Aorta (tissue), 5 donors: ENCODE measurements at places on chromosomes 5 and 9. TPM values are rescaled to one million over a fixed set of nuclear protein-coding genes. Genes with fewer than 3 reads are reported as not detected.

DNA sequence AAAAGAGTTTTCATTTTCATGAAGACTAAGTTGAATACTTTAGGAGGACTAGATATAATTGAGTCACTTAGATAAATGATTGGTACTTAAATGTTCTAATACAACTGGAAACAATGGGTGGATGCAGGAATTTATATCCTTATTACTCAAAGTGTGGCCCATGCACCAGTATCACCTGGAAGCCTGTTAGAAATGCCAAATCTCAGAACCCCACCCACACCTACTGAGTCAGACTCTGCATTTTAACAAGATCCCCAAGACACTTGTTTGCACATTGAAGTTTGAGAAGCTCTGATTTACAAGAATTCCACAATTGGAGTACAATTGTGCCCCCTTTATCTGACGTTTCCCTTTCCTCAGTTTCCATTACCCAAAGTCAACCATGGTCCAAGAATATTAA is 239.0 kb downstream of the AUH start:
- DNase-seq, result no peak

GRCh38 chr9:101047848-101048397 is 19.4 kb downstream of the PLPPR1 start:
- DNase-seq, result no peak

The FOXD4L5 gene
- total RNA-seq, result 0.45 TPM

The IL9 gene
- total RNA-seq, result not detected

The CDX1 gene
- total RNA-seq, result not detected

The AIF1L gene
- 38.1 TPM for total RNA-seq

GRCh38 chr9:131690462-131690861 is 49.4 kb downstream of the RAPGEF1 start:
- no peak for DNase-seq

The FOXD4L6 gene
- not detected for total RNA-seq

The BHMT2 gene
- total RNA-seq, result 16.3 TPM

The PCDHGB7 gene
- 24.7 TPM for total RNA-seq

DNA sequence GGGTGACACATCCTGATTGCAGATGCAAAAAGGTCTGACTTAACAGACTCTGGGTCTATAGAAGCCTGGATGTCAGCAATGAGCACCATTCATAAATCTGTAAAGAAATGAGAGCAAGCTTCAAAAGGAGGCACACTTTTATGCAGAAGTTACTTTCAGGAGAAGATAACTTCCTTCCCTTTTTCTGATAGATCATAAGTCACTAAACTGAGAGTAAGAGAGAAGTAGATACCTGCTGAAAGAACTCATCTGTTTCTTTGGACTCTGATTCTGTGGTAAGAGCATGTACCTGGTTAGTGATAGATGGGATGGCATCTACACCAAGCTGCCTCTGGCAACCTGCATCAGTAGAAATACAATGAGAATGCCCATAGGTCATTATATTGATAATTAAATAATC is 525.6 kb downstream of the CETN3 start:
- no peak for DNase-seq

GRCh38 chr5:142779163-142779840 is 9.1 kb downstream of the ARHGAP26 start:
- DNase-seq, result no peak

- peak; percentile 50 for DNase-seq
Observed at GRCh38 chr5:93580927-93581445, at the start of gene NR2F1-AS1. Gene NR2F1-AS1, minus strand, starts transcription at chr5:93581219.

The ZNF300 gene
- 6.0 TPM for total RNA-seq

DNA sequence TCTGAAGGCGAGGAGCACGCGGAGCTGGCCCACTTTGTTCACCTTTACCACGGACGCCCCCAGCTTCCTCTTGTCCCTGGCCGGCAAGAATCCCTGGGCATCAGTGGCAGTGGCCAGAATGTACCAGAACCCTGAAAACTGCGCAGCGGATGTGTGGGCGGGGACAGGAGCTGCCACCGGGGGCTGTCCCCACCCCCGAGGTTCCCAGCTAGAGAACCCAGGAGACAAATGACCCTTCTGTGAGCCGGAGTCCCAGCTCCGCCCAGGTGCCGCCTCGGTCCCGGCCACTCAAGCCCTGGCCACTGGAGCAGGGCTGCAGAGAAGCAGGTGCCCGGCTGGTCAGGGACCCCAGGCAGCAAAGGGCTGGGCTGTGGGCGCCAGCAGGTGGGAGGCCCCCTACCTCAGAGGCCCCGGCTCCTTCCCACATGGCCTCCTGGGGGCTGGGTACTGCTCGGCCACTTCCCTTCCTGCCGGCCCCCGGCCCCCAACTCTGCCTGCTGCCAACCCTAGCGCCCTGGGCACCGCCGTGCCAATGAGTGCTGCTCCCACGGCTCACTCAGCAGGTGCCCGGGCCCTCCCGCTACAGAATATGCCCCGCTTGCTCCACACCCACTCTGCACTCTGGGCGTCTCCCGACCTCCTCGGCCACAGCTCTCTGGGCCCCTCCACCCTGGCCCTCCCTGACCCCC is 713 bp downstream of the LCN10 start:
- DNase-seq, result no peak

DNA sequence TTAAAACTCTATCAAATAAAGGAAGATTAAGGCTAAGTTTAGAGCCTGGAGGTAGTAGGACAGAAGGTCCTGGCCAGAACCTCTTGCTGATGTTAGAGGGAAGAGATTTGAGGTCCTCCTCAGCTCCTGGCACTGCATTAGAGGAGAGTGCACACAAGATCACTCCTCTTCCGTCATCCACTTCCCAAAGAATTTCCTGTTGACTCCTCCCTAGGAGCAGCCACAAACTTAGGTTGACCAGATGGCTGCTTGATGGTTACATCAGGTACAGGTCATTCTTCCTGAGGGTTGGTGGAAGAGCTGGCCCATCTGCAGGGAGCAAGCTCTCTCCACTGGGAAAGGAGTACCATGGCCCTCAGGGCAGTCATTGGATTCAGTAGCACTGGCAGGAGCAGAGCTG is 93.9 kb upstream of the IL33 start:
- no peak for DNase-seq

The TSSK1B gene
- total RNA-seq, result 0.18 TPM

DNA sequence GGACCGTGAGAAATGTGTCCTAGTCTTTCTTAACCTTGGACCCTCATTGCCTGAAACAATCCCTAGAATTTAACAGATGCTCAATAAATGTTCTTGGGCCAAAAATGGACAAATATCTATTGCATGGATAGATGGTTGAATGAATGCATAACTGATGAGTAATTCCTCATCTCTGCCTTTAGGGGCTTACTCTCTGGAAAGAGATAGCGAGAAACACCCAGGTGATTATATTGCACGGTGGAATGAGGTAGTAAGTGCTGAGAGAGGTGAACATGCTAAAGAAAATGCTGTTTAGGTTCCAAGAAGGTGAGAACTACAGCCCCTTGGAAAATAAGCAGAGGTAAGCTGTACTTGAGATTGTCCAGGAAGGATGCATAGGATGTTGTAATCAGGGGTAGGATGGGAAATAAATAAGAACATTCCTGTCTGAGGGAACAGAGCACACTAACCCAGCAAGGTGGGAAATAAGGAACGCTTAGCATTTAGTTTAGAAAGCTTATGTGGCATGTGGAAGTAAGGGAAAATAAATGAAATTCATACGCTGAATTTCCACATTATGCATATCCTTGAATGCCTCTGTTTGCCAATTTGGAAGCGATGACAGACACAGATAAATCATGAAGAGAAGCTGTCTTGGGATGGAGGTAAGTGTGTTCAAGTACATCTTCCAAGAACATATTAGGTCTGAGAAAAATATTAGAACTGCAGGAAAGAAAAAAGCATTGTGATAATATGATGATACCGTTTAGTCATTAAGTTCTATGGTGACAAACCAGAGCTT is 426.6 kb downstream of the ARHGEF28 start:
- no peak for DNase-seq

GRCh38 chr5:127960270-127960691 is 123.3 kb upstream of the SLC12A2 start:
- no peak for DNase-seq

The FOXD4L4 gene
- total RNA-seq, result 0.19 TPM

The TPPP gene
- total RNA-seq, result 5.6 TPM

GRCh38 chr5:38191693-38192092 is 66.7 kb upstream of the EGFLAM start:
- DNase-seq, result no peak

The OR2S2 gene
- not detected for total RNA-seq

GRCh38 chr9:27634879-27635278 is 61.6 kb upstream of the C9orf72 start:
- no peak for DNase-seq

DNA sequence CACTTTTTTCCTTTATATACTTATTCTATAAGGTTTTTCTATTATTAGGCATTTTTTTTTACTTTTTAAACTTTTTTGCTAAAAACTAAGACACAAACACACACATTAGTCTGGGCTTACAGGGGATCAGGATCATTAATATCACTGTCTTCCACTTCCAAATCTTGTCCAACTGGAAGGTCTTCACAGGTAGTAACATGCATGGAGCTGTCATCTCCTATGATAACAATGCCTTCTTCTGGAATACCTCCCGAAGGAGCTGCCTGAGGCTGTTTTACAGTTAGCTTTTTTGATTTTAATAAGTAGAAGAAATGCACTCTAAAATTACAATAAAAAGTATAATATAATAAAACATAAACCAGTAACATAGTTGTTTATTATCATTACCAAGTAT is 345.5 kb upstream of the PTGER4 start:
- DNase-seq, result no peak

DNA sequence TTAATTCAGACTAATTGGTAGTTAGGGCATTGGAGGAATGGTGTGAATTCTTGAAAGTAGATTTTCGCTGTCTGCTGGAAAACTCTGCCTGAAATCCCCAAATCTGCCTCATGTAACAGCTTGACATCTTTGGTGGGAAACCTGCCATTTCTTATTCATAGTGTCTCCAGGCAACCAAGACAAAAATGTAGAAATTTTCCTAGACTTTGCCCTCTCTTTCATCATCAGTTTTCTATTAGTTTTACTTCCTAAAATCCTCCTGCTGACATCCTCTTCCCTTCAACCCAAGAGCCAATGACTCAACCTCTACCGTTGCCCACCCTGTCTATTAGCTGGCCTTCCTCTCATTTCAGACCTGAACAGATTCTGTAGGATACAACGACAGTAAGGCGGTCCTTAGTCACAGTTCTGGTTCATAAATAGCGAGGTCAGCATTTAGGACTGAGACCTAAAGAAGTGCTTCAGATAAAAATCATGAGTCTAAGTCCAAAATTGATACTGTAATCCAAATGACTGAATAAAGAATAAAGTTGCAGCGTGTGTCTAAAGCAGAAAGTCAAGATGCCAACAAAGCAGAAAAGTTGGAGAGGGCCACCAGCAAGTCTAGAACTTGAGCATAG is 133.9 kb downstream of the MUSK start:
- no peak for DNase-seq

DNA sequence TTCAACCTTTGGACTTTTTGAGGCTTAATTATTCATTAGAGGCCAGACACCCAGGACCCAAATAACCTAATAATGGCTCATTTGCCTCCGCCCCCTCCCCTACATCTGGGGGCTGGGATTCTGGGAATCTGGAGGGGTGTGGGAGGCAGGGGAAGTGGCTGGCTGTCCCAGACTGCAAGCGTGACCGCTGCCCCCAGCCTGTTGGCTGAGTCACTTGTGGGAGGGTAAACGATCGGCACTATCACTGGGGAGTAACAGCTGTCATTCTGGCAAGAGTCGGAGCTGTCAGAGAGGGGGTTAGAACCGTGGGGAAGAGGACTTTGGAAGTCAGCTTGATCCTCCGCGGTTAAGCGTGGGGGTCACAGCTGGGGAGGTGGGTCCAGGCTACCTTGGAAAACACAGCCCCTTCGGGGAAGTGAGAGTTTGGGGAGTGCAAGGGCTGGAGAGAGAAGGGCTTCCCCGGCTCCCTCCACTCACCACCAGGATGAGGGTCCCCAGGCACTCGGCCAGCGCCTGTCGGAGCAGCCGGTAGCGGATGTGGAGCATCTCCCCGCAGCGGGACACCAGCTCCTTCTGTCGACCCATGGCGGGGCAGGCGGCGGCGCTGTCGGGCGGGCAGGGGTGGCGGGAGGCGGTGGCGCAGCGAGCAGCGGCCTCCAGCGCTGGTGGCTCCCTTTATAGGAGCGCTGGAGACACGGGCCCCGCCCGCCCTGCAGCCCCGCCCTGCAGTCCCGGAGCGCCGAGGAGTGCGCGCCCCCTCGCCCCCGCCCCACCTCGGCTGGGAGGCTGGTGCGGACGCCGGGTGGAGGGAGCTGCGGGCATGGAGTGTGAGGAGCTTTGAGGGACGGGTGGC is at the start of gene AQP3:
Gene AQP3 (minus strand): TSS at position 648 of the 853 bp plus-strand sequence. CDS start 63 bp downstream, at position 585.
- DNase-seq, result peak; percentile 88

DNA sequence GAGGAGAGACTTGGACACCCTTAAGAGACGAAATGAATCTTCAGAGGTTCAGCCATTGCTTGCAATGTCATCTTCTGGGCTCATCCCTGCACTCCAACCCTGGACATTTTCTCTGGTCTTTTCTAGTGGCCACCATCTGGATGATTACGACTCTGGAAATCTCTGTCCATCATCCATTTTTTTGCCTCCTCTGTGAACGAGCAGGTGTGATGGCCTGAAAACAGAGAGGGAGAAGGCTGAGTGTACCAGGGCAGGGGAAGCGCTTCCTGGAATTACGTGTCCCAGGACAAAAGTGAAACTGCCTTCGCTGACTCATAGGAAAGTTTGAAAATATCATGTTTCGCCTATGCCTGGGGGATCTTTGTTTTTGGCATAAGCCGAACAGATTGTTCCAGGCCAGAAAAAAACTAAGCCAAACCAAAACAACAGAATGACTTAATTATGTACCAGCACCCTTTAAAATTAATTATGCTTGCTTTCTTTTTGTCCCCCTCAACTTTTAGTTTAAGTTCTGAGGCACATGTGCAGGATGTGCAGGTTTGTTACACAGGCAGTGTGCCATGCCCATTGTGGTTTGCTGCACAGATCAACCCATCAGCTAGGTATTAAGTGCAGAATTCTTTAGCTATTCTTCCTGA is 31.9 kb downstream of the ANKRD33B start:
- no peak for DNase-seq

DNA sequence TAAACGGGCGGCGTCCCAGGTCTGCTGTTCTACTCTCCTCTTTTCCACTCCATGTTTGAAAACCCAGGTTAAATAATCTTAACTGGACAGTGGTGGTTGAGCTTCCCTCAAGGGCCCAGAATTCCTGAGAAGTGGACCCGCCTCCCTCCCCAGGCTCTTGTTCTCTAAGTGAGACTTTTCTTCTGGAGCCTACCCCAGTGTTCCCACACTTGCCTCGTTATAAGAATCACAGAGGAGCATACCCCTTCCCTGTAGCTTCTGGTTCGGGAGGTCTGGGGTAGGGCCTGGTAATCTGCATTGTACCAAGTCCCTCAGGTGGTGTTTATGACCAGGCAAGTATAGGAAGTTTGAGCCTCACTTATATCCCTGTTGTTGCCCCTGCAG is 12.0 kb downstream of the PSD2 start:
- peak; percentile 35 for DNase-seq

GRCh38 chr9:227860-228259 is 13.2 kb downstream of the DOCK8 start:
- DNase-seq, result no peak

GRCh38 chr9:135910757-135911156 is 3.4 kb upstream of the CAMSAP1 start:
- DNase-seq, result peak; percentile 33

- DNase-seq, result no peak
Observed at GRCh38 chr9:95511952-95512708, 4.6 kb downstream of the PTCH1 start.
